Stimulated activated CD8-positive, alpha-beta memory T cell treated with anti-CD3 and anti-CD28 coated beads, Interleukin-4, amount 100 ng/mL, for 24 hours (primary cell): ENCODE measurements at places on chromosomes 1 and 21.
A peak's percentile ranks its signal among the peaks of the same experiment; 100 is the strongest.

GRCh38 chr1:231594123-231594522, 32.5 kb upstream of the DISC1 start:
- no peak for DNase-seq

DNA sequence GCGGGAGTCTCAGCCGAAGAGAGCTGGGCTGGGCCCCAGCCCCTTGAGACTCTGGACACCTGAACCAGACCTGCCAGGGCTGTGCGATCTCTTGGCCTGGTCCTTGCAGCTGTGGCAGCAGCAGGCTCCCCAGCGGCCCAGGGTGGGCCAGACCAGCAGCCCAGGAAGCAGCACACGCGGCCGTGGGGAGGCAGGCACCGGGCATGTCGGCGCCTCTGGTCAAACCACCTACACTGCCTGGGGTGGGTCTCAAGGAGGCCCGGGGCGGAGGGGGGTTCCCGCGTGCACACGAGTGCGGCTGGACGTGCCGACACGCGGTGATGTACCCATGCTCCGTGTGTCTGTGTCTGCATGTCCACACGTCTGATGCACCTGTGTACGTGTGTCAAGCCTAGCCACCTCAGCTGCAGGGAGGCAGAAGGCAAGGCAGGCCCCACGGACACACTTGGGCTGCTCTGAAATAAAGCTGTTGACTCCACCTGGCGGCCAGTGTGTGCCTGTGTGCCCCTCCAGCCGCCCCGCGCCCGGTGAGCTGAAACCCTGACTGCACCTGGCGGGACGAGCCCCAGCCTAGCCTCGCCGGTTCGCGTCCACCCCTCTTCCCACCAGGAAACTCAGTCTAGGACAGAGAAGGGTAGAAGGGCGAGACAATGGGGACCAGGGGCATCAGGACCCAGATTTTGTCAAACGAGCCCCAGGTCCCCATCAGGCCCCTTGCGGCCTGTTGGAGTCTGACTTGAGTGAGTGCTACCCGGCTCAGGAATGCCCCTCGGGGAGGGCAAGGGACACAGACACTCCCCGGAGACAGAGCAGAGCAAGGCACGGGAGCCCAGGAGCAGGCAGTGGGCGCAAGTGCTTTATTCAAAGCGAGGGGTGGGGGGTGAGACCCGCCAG, 11.6 kb downstream of the SCNN1D start:
- peak; percentile 42 for DNase-seq

DNA sequence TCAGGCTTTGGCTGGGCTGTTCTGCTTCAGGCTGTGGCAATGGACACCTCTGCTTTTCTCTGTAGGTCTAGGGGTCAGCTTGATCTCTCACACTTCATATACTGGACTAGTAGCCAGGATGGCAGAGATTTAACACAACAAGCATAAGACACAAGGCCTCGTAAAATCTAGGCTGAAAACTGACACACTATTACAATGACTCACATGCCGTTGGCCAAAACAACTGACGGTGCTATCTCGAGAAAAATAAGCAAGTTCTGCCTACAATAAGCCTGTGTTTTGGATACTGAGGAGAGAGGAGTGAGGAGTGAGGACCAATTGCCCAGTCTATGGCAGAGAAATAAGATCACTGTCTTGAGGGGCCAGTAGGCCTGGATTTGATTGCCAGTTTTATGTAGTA, 840.7 kb upstream of the ADAMTS5 start:
- no peak for DNase-seq

- DNase-seq = no peak
Measured at GRCh38 chr1:58089898-58090534, 456.5 kb downstream of the OMA1 start.

GRCh38 chr1:206651958-206652890, 16.9 kb downstream of the DYRK3 start:
- DNase-seq = no peak

GRCh38 chr1:89807983-89808382, 12.8 kb upstream of the LRRC8D start:
- no peak for DNase-seq

DNA sequence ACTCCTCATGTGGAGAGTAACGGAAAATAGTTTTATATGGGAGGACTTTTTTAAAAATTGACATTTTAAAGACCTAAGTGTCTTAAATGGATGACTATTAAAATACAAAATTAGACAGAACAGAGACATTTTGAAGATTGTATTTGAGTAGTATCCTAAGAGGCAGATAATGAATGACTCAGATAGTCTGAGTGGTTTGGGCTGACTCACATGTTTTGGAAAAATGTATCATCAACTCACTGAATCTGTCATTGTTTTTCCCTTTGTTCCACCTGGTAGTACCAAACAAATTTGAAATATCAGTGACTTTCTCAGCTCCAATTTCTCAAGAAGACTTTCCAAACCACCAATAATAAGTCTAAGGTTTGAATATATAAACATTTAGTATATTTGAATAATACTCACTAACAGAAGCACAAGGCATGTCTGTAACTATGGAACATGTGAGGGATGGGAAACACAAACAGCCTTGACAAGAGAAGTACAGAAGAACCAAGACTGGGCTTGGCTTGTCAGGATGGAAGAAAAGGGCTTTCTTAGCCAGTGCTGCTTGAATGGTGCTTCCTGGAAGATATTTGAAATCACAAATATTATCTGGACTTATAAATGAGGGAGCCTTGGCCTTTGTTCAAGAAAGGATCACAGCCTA, 90.6 kb downstream of the SGIP1 start:
- DNase-seq = no peak

- DNase-seq = no peak
Measured at GRCh38 chr1:234406871-234407270, 33.6 kb downstream of the COA6 start.

GRCh38 chr1:234840843-234841242, 230.9 kb upstream of the IRF2BP2 start:
- DNase-seq = no peak

DNA sequence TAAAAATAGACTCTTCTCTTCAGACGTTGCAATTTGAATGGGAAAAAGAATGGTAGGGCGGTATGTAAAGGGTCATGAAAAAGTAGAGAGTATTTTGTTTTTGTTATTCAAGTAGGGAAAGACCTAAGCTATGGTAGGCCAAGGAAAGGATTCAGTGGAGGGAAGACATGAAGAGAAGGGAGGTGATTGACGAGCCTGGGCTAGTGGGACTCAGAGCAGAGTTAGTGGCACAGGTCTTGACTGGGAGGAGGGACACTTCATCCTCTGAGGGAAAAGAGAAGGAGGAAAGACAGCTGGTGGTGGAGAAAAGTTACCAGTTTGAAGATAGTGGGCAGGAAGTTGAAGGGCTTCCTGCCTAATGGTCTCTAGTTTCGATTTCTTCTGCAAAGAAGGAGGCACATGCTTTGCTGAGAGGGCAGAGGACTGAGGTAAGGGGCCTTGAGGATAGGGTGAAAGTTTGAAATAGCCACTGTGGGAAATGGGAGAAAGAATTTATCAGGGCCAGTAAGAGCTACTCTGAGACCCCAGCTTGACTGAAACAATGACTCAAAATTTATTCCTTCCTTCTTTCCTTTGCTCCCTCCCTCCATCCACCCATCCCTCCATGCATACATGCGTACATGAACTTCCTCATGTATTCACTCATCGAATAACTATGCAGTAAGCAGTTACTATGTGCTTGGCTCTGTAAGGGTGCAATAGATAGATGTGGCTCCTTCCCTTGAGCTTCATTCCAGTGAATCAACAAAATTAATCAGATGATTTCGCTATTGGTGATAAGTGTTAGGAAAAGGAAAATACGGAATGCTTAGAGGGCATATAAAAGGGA, 4.2 kb downstream of the CD48 start:
- no peak for DNase-seq

DNA sequence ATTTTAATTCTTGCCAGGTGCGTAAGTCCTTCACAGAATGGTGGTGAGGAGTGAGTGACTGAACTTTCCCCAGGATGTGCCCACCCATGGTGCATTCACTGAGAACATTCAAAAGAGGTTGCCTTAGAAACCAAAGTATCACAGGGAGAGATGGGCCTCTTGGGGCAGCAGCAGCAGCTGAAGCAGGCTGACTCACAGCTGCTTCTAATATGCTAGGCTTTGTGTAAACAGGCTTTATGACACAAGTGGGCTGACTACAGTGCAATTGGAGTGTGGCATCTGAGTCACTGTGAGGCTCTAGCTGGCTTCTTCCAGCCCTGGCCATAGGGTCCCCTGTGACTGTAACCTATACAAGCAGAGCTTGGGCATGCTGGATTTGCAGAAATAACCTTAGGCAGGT, 12.6 kb downstream of the PIGP start:
- DNase-seq = no peak

DNA sequence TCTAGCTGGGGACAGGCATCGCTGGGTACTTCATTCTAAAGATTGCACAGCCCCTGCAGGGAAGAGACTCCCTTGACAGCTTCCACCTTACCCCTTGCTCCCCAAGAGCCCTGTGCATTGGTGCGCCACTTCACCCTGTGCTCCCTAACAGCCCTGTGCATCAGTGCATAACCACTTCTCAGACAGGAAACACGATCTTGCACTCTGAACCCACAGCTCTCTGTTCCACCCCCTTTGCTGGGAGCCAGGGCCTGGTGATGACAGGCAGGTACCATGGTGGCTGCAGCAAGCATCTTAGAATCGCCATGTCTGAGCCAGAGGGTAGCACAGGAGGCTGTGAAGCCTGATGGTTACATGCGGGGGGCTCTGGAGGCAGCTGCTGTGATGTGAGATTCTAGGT, 5.0 kb downstream of the ALPL start:
- no peak for DNase-seq
